ENCODE measurements at places on chromosomes 4 and X. TPM values are rescaled to one million over a fixed set of nuclear protein-coding genes. Genes with fewer than 3 reads are reported as not detected.
A peak's percentile ranks its signal among the peaks of the same experiment; 100 is the strongest.

- peaks cover 20% of the 10 kb centered on the region for H3K4me1 ChIP-seq
- H3K27ac ChIP-seq: no peak within 1 kb of the TSS
- DNase-seq: peak; percentile 20
- peak within 1 kb of the TSS; percentile 70 for H3K4me3 ChIP-seq
- peaks cover 5% of the 10 kb centered on the region for H3K36me3 ChIP-seq
Observed at GRCh38 chr4:89836897-89837384, at the start of gene SNCA. Gene SNCA, minus strand, starts transcription at chr4:89837161. Its CDS starts 1,494 bp downstream, at chr4:89835667.

DNA sequence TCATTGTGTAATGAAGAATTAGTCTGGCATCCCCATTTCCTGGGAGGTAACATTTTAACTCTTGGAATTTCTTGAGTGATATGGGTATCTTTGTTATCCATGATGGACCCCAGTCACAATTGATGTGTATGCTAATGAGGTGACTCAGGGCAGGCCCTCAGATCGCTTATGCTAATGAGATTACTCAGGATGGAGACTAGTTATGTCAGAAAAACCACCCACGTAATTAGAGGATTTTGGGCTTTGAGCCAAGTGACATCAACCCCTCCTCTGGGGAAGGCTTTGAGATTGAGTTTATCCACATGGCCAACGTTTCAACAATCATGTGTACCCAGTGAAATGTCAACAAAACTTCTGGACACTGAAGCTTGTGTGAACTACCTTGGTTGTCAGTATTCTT lies 772.7 kb downstream of the STPG2 start:
- H3K27ac ChIP-seq: no peak overlapping the region
- DNase-seq: no peak
- H3K4me1 ChIP-seq: no peaks in the 10 kb centered on the region
- H3K36me3 ChIP-seq: no peaks in the 10 kb centered on the region

- peaks cover 5% of the 10 kb centered on the region for H3K27me3 ChIP-seq
- no peak overlapping the region for H3K4me3 ChIP-seq
- H3K27ac ChIP-seq: no peak overlapping the region
Observed at GRCh38 chr4:39642885-39643552, 4.4 kb upstream of the SMIM14 start.

The GRIA3 gene
- total RNA-seq: not detected

The PNMA6A gene
- total RNA-seq: 0.87 TPM

All from activated T-helper 2 cell treated with anti-CD3 and anti-CD28 coated beads, Interferon-gamma antibody, Interleukin-2, Interleukin-4, amounts not matched to agents 10 μg/mL and 5 μg/mL and 100 μg/mL, durations not matched to agents 14 hours and 24 hours and 36 hours (primary cell).